ENCODE measurements at places on chromosomes 3 and 15. TPM values are rescaled to one million over a fixed set of nuclear protein-coding genes. Genes with fewer than 3 reads are reported as not detected.

The CCDC33 gene
- not detected for total RNA-seq

The WDR49 gene
- 3.4 TPM for total RNA-seq

DNA sequence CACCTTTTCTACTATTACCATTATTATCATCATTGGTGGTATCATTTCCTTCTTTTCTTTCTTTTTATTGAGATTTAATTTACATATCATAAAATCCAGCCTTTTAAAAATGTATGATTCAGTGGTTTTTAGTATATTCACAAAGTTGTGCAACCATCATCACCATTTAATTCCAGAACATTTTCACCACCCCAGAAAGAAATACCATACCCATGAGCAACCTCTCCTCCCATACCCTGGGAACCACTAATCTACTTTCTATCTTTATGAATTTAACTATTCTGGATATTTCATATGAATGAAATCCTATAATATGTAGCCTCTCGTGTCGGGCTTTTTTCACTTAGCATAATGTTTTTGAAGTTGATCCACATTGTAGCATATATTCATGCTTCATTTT lies 29.1 kb downstream of the AAGAB start:
- DNase-seq = no peak

DNA sequence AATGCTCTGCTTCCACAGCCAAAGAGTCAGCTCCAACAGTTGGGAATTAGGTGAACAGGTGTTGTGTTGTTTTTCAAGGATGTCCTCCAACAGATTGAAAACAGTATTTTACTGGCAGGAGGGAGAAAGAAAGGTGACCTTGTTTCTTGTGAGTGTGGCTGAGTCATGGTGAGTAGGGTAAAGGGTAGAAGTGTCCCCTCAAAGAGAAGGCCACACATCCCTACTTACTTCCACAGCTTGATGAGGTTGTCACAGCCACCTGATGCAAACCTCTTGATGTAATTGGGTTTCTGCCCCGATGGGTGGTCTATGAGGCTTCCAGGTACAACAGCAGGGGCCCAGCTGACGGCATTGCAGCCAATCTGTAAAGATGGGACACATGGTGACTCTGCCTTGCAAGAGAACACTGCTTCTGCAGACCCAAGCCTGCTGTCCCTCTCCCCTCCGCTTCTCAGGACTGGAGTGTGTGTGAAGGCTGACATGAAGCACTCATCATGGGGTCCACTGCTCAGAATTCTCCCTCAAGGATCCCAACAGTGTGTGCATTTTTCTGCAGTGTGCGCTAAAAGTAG lies 12.7 kb upstream of the GHRL start:
- DNase-seq = no peak

Data from posterior vena cava (tissue), 2 donors.